ENCODE measurements at places on chromosomes 11 and 22.

- no peak for DNase-seq
These were observed 82.7 kb downstream of the CELSR1 start for GRCh38 chr22:46454504-46455269.

DNA sequence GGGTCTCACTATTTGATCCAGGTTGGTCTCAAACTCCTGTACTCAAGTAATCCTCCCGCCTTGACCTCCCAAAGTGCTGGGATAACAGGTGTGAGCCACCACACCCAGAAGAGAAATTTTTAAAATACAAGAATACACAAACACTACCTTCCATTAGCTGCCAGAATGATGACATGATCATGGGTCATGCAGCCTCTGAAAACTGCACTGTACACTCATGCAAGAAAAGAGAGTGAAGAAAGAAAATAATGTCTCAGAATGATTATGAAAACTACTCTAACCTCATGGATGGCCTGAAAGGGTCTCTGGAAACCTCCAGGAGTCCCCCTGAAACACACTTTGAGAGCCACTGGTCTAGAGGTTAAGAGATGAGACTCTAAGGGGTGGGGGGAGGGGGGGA lies 18.8 kb downstream of the VPS37C start:
- peak; percentile 11 for DNase-seq

- DNase-seq, result no peak
These were observed 159.4 kb downstream of the BUD13 start for GRCh38 chr11:116613206-116613875.

- no peak for DNase-seq
These were observed 18.4 kb downstream of the RTL6 start for GRCh38 chr22:44479662-44480061.

DNA sequence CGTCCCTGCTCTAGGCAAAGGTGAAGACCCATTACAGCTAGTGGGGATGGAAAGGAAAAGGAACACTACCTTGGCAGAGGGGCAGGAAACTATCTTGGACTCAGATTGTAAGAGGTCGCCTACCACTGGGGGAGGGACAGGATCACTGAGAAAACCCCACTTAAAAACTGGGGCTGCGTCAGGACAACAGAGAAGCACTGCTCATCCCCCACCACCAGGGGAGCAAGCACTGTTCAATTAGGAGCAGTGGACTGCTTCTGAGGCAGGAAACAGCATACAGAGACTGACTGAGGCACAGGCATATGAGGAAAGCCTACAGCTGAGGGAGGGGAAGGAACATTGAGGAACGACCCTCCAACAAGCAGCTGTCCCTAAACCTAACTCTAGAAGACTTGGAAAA lies 20.8 kb upstream of the DLAT start:
- DNase-seq, result no peak

- no peak for DNase-seq
These were observed 10.4 kb downstream of the PACSIN2 start for GRCh38 chr22:43004362-43005035.

GRCh38 chr11:131886201-131886600 lies 515.8 kb downstream of the NTM start:
- no peak for DNase-seq

- no peak for DNase-seq
These were observed 30.0 kb downstream of the PPP2R1B start for GRCh38 chr11:111736181-111736590.

DNA sequence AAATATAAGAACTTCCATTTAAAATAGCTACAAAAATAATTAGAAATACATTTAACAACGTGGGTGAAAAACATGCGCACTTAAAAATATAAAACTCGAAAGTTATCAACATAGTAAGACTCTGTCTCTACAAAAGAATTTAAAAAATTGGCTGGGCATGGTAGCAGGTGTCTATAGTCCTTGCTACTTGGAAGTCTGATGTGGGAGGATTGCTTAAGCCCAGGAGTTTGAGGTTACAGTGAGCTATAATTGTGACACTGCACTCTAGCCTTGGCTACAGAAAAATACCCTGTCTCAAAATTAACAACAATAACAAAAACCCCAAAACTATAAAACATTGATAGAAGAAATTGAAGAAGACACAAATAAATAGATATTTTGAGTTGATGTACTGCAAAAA lies 13.8 kb upstream of the CASP12 start:
- DNase-seq, result no peak

DNA sequence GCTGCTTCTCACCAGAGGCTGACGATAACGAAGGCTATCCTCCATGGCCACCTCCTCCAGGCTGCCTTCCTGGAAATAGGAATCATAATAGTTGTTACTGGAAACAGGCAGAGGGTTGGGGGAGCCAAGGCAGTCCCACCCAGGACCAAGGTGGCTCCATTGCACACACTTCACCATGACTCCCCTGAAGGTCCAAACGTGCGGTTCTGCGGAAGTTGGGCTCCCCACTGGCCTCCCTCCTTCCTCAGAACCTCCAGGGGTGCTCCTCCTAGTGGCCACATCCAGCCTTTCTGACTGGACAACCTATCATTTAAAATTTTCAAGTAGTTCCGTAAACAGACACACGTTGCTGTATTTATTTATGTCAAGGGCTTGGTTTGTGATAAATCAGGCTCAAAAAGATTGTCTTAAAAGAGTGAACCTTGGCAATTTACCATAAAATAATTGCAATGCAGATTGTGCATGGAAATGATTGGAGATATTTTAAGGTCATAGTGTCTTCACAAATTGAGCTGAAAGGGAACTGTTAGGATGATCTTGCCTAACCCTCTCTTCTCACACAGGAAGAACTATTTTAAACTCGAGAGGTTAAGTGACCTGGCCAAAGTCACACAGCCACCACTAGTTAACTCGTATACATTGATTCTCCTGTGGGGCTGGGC lies 1.4 kb upstream of the TCN2 start:
- no peak for DNase-seq

- DNase-seq, result no peak
These were observed 207.0 kb downstream of the KIRREL3 start for GRCh38 chr11:126793596-126793995.

DNA sequence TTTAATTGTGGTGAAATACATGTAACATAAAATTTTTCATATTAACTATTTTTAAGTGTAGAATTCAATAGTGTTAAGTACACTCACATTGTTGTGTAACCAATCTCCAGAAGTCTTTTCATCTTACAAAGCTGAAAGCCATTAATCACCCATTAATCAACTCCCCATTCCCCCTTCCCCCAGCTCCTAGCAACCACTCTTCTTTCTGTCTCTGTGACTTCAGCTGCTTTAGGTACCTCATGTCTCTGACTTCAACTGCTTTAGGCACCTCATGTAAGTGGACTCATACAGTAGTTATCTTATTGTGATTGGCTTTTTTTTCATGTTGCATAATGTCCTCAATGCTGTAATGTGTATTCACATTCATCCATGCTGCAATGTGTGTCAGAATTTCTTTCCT lies 150.8 kb upstream of the NTM start:
- DNase-seq, result no peak

- DNase-seq, result no peak
These were observed 12.0 kb downstream of the FRMD8 start for GRCh38 chr11:65398362-65398910.

DNA sequence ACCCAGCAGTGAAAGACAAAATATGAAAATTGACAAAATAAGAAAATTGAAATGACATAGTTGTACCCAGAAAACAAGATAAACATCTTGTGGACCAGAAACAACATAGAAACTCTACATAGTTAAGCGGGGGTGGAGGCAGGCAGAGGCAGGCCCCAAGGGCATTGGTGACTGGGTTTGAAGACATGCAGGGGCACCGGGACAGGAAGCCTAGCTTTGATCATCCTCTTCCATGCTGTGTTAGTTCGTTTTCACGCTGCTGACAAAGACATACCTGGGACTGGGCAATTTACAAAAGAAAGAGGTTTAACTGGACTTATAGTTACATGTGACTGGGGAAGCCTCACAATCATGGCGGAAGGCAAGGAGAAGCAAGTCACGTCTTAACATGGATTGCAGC lies 33.5 kb upstream of the CRTAM start:
- no peak for DNase-seq

- peak; percentile 59 for DNase-seq
These were observed 29.2 kb downstream of the GRAMD4 start for GRCh38 chr22:46649141-46650077.

DNA sequence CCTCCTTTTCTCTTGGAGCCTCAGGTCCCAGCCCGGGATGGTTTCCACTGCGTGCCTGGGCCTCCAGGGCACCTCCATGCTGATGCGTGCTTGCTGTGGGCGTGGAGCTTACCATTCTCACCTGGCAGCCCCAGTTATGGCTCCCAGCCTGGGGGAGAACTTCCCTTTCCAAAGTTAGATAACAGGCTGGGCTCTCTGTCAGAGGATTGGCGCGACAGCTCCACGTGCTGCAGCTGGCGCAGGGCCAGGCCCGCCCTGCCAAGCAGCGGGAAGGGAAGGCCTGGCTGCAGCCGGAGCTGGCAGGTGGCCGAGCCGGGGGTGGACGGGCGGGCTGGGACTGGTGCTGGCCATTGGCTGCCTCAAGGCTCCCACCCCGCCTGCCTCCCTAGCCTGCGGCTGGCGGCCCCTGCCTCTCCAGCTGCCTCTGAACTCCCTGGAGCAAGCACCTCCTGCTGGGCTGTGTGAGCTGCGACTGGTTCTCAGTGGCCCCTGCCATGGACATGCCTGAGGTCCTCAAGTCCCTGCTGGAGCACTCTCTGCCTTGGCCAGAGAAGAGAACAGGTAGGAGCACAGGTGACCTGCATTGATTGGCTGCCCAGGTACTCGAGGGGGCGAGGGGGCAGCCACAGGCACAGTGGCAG lies 14.6 kb upstream of the TEF start:
- DNase-seq, result peak; percentile 96

- DNase-seq, result no peak
These were observed 361 bp downstream of the SRPRA start for GRCh38 chr11:126268361-126268707.

- no peak for DNase-seq
These were observed 198.5 kb upstream of the CTSC start for GRCh38 chr11:88535916-88536547.

DNA sequence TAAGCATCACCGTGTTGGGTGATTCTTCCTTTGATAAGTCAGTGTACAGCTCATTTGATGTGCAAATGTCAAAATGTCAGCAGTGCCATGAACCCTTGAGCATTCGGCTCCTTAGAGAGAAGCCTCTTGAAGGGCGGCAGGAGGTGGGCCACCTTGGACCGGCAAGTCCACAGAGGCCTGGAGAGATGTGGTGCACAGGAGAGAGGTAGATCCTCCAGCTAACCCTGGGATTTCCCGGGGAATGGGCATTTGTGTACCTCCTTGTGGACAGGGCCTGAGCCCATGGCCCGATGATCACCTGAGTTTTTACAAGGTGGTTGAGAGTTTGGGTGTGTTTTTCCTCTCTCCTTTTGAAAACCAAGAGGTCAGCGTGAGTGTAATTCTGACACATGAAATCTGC lies 133.2 kb upstream of the RCN1 start:
- no peak for DNase-seq

DNA sequence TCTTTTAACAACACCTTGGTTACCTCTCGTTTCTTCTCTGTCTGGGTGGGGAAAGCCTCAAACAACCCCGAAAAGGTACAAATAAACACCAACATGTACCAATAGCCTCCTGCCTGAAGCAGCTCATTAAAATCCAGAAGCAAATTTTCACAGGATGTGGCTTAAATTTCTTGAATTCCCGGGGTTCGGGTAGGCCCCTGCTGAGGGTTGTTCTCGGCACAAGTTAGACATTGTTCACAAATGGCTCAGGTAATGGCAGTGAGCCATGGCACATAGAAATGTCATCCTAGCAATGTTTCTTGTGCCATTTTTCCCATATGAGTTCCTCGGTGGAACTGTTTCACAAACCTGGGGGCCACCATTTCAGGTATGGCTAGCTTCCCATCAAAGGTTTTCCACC lies 19.7 kb upstream of the GLYATL1 start:
- no peak for DNase-seq

- DNase-seq, result peak; percentile 75
These were observed 76.5 kb downstream of the C11orf91 start for GRCh38 chr11:33624083-33624482.

DNA sequence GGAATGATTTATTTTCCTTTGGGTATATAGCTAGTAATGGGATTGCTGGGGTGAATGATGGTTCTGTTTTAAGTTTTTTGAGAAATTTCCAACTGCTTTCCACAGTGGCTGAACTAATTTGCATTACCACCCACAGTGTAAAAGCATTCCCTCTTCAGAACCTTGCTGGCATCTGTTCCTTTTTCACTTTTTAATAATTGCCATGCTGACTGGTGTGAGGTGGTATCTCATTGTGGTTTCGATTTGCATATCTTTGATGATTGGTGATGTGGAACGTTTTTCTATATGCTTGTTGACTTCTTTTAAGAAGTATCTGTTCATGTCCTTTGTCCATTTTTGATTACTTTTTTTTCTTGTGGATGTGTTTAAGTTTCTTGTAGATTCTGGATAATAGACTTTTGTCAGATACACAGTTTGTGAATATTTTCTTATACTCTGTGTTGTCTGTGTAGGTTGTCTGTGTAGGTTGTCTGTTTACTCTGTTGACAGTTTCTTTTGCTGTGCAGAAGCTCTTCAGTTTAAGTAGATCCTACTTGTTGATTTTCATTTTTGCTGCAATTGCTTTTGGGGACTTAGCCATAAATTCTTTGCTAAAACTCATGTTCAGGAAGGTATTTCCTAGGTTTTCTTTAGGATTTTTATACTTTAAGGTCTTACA lies 291.8 kb upstream of the DDI1 start:
- no peak for DNase-seq

GRCh38 chr11:32178692-32179091 lies 87.8 kb downstream of the RCN1 start:
- DNase-seq, result no peak
